ENCODE measurements at places on chromosomes 11 and 22.

DNA sequence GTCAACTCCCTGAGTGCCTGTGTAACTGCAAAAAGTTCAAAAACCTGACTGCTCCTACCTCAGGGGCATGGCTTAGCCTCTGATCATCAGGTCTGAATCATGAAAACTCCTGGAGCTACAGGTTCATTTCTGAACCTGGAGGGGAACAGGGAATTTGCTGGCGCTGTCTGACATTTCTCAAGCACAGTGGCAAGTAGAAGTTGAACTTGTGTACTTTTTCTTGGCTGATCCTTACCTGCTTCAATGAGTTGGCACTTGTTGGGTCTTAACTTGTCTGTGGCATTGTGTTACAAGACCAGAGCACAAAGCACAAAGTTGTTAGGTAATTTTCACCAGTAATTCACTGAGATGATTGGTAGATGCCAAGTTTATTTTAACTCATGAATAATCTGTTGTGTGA lies 3.3 kb downstream of the TMEM109 start:
- DNase-seq: no peak

GRCh38 chr11:102214623-102215022 lies 102.7 kb upstream of the BIRC3 start:
- DNase-seq: no peak

DNA sequence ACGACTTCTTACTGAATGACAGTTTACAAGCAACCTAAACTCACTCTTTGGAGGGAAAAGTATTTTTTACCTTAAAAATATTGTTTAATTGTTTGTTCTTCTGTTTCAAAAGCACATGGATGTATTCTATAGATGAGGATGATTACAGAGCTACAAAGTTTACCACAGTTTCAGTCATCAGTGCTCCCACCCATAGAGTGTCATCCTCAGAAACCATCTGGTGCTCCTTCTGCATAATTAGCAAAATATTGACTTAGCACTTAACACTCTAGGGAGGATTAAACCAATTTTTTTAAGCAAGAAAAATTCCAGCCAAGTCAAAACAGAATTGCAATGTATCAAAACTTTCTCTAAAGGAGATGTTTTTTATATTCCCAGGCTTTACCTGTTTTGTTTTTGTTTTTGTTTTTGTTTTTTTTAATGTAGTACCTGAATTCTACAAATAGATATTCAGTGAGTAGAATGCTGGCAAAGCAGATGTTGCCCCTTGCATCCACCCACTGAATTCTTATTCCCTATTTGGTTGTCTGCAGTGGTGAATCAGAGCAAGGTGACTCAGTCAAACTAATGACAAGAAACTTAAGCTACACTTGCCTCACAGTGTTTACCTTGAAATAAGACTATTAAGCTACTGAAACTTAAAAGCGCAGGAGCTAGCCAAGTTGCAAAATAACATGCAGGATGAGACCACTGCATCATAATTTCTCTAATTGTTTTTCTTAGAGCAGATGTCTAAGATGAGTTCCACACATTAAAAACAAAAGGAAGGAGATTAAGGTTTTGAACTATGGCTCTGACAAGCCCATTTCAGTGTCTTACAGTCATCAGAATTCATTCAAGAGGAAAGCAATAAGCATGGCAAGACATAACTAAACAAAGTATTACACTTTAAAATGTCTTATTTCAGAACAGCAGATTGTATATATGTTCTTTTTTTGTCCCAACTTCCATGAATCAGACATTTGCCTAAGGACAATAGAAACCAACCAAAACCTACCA lies 155.1 kb upstream of the SOX6 start:
- no peak for DNase-seq

- no peak for DNase-seq
Observed at GRCh38 chr22:38406617-38407016, 48.4 kb downstream of the KCNJ4 start.

GRCh38 chr11:124069429-124070401 lies 28.6 kb upstream of the OR10G7 start:
- DNase-seq: no peak

- no peak for DNase-seq
Observed at GRCh38 chr11:10307022-10307399, 2.1 kb downstream of the ADM start.

DNA sequence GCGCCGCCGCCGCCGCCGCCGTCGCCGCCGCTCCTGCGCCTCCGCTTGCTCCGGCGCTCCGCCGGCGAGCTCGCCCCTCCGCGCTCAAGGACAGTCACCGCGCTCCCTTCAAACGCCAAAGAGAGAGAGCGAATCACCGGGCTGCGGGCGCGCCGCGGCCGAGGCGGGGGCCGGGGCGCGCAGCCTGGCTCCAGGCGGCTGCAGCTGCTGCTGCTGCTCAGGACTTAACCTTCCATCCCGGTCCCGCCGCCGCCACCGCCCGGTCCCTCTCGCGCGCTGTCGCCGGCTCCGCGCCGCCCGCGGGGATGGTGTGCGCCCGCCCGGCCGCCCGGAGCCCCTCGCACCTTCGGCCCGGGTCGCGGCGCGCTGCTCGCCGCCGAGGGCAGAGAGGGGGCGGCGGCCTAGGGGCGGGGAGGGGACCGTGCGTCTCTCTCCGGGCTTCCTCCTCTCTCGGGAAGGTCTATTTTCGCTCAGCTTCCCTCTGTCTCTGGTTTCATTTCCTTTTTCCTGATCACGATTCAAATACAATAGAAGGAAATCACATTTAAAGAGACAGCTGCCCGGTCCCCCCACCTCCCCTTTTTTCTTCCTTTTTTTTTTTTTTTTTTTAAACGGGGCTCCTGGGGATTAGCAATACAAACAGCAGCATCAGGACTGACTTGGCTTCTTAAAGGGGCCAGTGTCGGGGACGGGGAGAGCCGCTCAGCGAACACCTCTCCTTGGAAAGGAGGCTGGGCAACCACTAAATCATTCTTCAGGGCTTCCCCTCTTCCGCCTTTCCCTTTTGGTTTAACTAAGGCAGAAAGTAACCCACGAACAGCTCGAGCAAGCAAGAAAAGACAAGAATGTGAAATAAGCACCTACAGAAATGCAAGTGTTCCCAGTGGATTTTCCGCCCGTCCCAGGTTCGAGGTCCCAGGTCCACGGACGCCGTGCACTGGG lies 22.1 kb downstream of the LMO2 start:
- DNase-seq: no peak

DNA sequence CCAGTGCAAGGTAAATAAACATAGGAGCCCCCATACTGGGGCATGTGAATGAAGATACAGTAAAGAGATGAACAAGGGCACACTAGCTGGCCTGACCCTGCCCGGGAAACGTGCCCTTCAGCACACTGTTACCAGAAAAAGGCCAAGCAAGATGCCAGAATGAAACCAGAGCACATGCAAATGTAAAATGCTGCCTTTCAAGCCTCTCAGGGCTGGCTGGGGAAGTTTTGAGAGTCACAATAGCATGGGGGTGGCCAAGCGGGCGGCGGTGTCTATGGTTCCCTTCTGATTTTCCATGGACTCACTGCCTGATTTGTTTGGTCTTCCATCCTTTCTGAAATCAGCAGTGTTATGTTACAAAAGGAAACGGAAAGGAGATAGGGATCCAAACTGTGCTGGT lies 18.9 kb upstream of the SUSD2 start:
- no peak for DNase-seq

GRCh38 chr11:120331301-120331996 lies 4.8 kb upstream of the ARHGEF12 start:
- no peak for DNase-seq

- no peak for DNase-seq
Observed at GRCh38 chr11:88384669-88385005, 47.1 kb upstream of the CTSC start.

DNA sequence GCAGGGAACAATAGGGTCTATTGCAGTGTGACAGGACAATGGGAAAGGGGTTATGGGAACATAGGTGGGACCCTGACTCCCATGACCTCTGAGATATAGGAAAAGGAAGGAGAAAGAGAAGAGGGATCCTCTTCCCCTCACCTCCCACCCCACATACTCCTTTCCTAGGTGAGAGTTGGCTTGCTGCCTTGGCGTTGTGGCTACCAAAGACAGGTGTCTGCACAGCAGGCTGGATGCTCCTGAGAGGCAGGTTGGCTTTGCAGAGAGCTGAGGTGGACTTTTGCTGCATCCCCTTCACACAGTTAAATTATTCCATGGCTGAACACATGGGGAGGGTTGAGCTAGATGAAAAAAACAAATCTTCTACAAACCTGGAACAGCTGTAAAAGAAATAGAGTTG lies 80.7 kb downstream of the SYT9 start:
- no peak for DNase-seq

GRCh38 chr22:41699264-41700107 lies at the start of gene MEI1:
Gene MEI1 (plus strand): TSS chr22:41699503. CDS start chr22:41699539, 36 bp downstream.
- DNase-seq: peak; percentile 90

GRCh38 chr22:44605486-44605885 lies 96.5 kb upstream of the PRR5 start:
- no peak for DNase-seq

- no peak for DNase-seq
Observed at GRCh38 chr11:42972741-42973140, 339.1 kb upstream of the API5 start.

GRCh38 chr22:43533156-43533530 lies 121.3 kb downstream of the MPPED1 start:
- no peak for DNase-seq

GRCh38 chr22:23565305-23565914 lies 14.7 kb downstream of the IGLL1 start:
- DNase-seq: no peak

- no peak for DNase-seq
Observed at GRCh38 chr11:82692981-82693380, 40.7 kb downstream of the FAM181B start.

GRCh38 chr11:84740050-84740449 lies 887.1 kb downstream of the DLG2 start:
- no peak for DNase-seq

DNA sequence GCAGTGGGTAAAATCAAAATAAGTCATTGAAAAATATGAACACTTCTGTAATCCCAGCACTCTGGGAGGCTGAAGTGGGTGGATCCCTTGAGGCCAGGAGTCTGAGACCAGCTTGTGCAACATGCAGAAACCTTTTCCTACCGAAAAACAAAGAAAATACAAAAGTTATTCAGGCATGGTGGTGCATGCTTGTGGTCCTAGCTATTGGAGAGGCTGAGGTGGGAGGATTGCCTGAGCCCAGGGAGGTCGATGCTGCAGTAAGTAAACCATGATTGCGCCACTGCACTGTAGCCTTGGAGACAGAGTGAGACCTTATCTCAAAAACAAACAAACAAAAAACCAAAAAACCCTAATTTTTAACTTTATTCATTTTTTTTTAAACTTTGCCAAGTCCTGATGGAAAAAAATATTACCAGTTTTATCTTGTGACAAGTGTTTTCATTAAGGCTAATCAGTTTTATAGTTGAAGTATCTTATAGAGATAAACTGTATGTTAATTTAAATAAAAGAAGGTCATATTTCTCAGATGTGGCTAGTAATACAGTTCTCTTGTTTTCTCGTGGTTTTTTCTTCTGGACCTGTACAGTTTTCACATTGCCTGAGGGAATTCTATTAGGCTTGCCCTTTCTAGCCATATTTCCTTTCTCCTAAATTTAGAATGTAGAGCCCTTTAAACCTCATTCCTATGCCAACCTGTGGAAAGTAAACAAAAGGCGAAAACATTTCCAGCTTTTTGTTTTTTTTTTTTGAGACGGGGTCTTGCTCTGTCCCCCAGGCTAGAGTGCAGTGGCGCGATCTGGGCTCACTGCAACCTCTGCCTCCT lies 9.4 kb downstream of the HIPK3 start:
- no peak for DNase-seq

DNA sequence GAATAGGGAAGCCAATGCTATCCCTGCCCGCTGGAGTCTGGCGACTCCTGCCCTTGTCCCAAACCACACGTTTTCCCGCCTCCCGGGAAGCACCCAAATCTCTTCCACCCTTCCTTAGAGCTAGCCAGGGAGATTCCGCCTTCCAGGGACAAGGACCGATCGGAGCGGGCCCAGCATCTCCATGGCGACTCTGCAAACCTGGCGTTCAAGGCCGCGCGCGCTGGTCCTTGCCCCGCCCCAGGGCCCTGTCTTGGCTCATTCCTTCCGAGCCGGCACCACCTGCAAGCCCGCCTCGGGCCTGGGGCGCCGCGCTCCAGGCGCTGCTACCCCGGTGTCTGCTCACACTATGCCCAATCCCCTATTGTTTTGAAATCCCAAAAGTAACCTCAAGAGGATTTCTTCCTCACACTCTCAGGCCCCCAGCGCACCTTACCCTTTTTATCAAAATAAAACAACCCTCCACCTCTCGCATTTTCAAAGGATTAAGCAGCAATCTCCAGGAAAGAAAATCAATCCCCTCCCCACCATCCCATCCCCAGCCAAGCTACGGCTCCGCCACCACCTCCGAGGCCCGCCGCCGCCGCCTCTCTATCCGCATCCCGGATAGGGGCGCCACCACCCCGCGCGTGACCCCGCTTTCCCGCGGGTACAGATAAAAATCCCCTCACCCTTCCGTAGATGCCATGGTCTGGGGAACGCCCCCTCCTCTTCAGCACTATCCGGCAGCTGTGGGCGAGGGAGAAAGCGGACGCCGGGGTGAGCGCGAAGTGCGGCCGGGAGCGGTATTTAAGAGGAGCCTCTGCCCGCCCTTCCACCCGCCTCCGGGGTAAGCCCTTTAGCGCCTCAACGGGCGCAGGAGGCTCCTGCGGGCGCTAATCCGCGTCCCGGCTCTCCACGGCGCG lies 825 bp downstream of the SLC1A2 start:
- DNase-seq: no peak

GRCh38 chr11:66600631-66601233 lies 7.7 kb downstream of the CCS start:
- no peak for DNase-seq

- DNase-seq: no peak
Observed at GRCh38 chr11:36061471-36061870, 117.6 kb downstream of the LDLRAD3 start.

DNA sequence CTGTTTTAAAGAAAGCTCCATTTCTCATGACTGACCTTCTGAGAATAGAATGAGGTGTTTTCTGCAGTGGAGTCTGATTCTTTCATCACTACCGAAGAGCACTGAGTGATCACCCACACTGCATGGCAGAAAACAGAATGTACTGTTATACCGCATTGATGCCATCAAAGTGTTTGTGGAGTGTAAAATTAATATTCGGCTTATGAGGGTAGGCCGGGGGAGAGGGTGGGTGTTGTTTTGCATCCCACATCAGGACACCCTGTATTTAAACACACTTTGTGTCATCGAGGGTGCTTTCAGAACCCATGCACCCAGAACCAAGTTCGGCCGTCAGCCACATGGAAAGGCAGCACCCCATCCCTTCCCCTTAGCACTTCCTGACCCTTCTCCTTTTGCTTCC lies 41.3 kb upstream of the ETS1 start:
- DNase-seq: no peak

GRCh38 chr11:14369598-14369997 lies 10.6 kb upstream of the RRAS2 start:
- no peak for DNase-seq

- no peak for DNase-seq
Observed at GRCh38 chr11:69153661-69154060, 2.1 kb upstream of the SMIM38 start.

GRCh38 chr11:76698321-76699043 lies 27.9 kb upstream of the LRRC32 start:
- DNase-seq: no peak

GRCh38 chr11:110565357-110566336 lies 135.9 kb downstream of the FDX1 start:
- DNase-seq: no peak

- DNase-seq: no peak
Observed at GRCh38 chr11:38503876-38504275, 1905.8 kb upstream of the RAG2 start.

Data from activated T-cell treated with anti-CD3 and anti-CD28 coated beads for 24 hours (primary cell).